ENCODE measurements at places on chromosomes 1 and 21. TPM values are rescaled to one million over a fixed set of nuclear protein-coding genes. Genes with fewer than 3 reads are reported as not detected.

DNA sequence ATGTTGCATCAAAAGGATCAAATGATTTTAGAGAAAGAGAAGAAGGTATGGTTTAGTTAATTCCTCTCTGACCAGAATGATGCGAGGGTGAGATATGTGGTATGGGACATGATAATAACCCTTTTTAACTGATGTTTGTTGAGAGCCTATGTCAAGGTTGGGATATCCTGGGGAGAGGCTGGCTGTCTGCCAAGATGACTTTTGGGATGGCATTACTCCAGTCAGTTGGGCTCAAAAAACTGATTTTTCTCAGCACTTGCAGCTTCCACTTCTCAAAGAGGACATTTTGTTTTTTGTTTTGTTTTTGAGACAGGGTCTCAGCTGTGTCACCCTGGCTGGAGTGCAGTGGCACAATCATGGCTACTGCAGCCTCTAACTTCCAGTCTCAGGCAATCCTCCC, 17.7 kb upstream of the STX12 start:
- no peak for DNase-seq

The CAMTA1 gene
- total RNA-seq: 50.4 TPM

- peak; percentile 64 for DNase-seq
Measured at GRCh38 chr1:20496241-20496661, 10.2 kb upstream of the CAMK2N1 start.

- no peak for DNase-seq
Measured at GRCh38 chr1:203210988-203211387, 18.5 kb downstream of the CHIT1 start.

- no peak for DNase-seq
Measured at GRCh38 chr1:99595441-99595840, 50.5 kb upstream of the PALMD start.

- no peak for DNase-seq
Measured at GRCh38 chr1:46753985-46754384, 35.1 kb upstream of the EFCAB14 start.

DNA sequence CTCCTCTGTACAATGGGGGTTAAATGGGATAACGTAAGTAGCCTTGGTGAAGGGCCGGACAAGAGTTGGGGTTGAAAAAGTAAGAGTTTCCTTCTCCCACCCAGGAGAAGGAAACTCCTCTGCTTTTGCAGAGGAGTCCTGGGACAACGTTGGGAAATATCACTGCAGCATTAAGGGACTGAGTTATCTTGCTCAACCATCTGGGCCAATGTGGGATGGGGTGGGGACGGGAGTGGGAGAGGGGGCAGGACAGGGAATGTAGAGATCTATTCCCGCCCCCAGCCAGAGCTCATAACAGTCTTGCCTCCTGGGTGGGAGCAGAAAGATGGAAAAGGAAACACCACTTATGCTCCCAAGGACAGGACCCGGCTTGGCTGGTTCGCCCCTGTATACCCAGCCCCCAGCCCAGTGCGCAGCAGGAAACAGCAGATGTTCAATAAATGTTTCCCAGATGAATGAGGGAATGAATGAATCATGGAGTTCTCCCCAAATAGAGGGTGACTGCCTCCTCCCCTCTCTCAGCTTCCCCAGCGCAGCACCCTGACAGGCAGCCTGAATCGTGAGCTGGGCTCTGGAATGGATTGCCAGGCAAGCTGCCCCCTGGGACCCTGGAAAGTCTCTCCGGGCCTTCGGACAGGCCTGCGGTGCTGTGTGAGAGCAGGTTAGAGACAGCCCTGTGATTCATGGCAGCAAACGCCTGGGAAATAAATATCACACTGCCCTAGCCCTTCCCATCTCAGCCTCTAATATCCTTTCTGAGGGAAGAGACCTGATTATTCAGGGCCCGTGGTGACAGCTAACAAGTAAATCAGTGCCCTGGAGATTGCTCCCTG, 24.8 kb downstream of the FBXO2 start:
- no peak for DNase-seq

GRCh38 chr1:113390871-113391648, 745 bp downstream of the MAGI3 start:
- DNase-seq: peak; percentile 72

DNA sequence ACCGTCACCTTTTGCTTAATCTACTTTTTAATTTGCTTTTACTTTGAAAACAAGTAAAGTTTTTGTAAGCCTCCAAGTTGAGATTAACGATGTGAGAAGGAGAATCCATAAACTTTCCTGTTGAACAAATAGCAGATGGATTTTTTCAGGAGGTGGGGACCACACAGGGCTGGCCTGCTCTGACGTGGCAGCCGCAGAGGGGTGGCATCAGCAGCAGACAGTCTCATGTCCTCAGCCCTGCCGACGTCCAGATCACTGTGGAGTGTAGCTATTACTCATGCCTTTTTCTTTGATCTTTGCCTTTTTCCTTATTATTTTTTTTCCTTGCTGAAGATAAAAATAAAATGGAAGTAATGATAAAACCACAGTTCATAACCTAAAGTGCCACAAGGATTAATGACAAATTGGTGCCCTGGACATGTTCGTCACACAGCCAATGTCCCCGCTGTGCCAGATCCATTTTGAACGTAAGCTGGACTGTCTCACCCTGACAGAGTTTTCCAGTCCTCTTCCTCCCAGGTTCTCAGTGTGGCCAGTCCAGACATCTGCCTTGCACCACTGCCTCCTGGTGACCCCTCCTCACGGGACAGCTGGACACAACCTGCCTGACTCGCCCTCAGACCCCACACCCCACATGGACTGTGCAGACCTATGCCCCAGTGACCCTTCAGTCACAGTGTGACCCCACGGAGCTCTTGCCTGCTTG, 15.4 kb upstream of the ZBTB21 start:
- no peak for DNase-seq
